ENCODE measurements at places on chromosomes 4 and X.

GRCh38 chr4:169263791-169264392, 6.9 kb downstream of the SH3RF1 start:
- DNase-seq = no peak

- DNase-seq = no peak
Measured at GRCh38 chr4:39048311-39048710, 13.7 kb upstream of the KLHL5 start.

GRCh38 chr4:10762561-10762960, 78.0 kb upstream of the CLNK start:
- no peak for DNase-seq

GRCh38 chr4:188869581-188869980, 730.3 kb downstream of the TRIML1 start:
- no peak for DNase-seq

- DNase-seq = no peak
Measured at GRCh38 chrX:88366314-88366713, 380.7 kb upstream of the CPXCR1 start.

- peak; percentile 45 for DNase-seq
Measured at GRCh38 chrX:39953879-39954278, 143.9 kb downstream of the BCOR start.

- no peak for DNase-seq
Measured at GRCh38 chr4:77446601-77447000, 159.0 kb upstream of the CXCL13 start.

DNA sequence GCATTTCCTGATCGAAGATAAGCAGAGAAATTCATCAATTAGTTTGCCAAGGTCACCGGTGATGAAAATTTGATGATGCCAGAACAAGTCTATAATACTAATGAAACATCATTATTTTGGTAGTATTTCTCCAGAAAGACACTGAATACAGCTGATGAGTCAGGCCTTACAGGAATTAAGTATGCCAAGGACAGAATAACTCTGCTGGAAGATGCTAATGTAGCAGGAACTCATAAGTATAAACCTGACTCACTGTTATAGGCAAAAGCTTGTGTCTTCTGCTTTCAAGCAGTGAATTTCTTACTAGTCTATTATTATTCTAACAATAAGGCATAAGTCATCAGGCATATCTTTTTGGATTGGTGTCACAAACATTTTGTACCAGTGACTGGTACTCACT, 1825.1 kb upstream of the IGFBP7 start:
- no peak for DNase-seq

DNA sequence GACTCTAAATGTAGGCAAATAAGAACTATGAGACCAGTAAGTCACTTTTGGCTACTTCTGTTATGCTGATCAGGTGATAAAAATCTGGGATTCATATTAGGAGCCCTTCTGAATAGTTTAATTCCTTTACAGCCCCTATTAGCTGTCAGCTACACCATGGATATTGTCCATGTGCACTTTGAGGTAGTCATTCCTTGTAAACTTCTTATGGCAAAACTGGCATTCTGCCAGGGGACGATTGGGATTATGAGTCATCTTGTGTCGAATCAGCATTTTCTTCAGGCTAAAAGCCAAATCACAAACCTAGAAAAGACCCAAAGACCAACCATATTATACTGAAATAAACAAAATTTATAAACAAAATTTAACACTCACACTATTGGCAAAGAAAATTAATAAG, 227.6 kb downstream of the PRDM5 start:
- DNase-seq = peak; percentile 28

DNA sequence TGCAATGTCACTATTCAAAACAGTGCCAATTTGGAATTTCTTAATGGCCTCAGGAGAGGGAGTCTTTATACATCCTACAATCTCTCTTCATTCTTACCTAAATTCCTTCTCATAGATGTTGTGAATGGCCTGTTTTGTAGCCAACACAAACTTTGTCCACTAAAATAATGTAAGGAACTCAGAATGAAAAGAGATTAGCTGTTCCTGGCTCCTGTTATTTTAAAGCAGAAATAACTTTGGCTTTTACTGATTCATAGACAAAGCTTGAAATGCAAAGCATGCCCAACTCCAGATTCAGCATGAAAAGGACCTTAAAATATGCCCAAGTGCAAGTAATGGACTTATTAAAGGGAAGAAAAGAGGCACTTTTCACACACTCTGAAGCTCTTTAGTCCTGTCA, 146.0 kb upstream of the GPC4 start:
- no peak for DNase-seq

DNA sequence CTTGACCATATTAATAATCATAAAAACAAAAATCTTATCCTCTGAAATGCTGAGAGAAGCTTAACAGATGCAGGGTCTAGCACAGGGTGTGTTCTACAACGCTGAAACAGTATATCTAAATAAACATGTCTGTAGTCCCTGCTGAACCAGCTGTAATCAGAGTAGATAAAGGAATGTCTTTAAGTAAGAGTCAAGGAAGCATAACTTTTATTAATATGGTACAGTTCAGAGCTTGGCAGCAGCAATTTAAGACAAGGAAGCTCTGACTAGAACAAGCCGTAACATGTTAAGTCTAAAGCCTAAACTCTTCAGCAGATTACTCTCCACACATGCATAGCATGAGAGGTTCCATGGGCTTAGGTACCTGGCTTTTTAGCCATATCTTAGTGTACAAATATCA, 36.1 kb downstream of the NFKB1 start:
- DNase-seq = no peak

DNA sequence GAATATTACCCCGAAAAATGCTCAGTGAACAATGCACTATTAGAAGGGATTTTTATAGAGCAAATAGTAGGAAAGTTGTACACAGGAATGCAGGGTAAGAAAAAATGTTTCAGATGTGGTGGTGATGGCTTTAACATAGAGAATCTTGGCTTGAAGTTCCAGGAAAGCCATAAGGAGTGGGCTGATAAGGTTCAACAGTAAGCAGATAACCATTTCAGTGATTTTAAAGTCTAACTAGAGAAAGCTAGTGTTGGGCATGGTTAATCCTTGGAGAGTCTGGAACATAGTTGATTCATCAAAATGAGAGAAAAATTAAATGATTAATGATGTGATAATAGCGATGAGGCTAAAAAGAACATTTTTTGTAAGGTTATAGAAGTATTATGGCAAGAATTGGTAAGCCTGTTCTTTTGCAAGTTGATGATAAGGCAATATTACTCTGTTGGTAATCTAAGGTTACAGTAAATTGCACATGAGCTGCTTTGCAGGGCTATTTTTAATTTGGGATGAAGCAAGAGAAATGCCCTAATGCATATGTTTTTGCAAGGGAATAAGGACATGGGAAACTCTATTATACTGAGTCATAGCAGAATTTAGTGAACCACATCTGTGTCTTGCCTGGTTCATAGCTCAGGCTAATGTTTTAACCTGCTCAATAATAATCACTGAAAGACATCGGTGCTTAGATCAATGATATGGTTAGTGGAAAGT, 44.3 kb downstream of the GALNTL6 start:
- no peak for DNase-seq

Measured in HTR-8/SVneo (cell line).